ENCODE measurements at places on chromosomes 7 and 10. TPM values are rescaled to one million over a fixed set of nuclear protein-coding genes. Genes with fewer than 3 reads are reported as not detected.
A peak's percentile ranks its signal among the peaks of the same experiment; 100 is the strongest.

BTBD16 gene
- total RNA-seq, result not detected

IKZF5 gene
- total RNA-seq, result 24.0 TPM

LIPJ gene
- 0.39 TPM for total RNA-seq

UTF1 gene
- not detected for total RNA-seq

SAMD9 gene
- 39.2 TPM for total RNA-seq

KIAA1549 gene
- 0.36 TPM for total RNA-seq

CNNM1 gene
- not detected for total RNA-seq

ARL3 gene
- 6.3 TPM for total RNA-seq

MBLAC1 gene
- total RNA-seq, result 4.5 TPM

REEP3 gene
- 8.1 TPM for total RNA-seq

FAM20C gene
- total RNA-seq, result 0.54 TPM

STOX1 gene
- total RNA-seq, result 0.57 TPM

DENND2A gene
- total RNA-seq, result not detected

MNX1 gene
- not detected for total RNA-seq

GRCh38 chr10:75288140-75288711 lies 52.5 kb upstream of the COMTD1 start:
- DNase-seq, result no peak

DNA sequence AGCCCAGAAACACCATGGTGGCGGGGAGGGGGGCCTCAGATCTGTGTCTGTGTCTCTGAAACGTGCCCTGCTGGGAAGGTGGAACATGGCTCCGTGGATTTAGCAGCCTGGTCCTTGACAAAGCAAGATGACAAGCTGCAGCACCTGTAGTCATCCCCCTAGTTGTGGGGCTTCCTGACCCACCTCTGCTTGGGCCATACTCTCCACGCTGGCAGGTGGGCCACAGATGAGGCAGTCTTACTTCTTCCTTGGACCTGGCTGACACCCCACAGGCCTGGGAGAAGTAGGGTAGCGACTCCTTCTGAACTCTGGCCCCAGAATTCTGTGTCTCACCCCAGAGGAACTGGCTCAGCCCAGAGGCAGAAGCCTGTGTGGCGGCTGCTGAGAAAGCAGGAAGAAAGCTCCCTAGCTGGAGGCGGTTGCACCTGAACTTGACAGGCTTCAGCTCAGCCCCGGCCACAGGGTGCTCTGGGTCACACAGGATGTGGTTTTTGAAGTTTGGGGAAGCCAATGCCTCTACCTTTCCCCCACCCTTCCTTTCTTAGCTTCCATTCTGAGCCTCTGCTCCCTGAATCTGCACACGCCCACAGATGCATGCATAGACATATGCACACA lies 113.9 kb downstream of the ABLIM1 start:
- DNase-seq, result peak; percentile 82

DNA sequence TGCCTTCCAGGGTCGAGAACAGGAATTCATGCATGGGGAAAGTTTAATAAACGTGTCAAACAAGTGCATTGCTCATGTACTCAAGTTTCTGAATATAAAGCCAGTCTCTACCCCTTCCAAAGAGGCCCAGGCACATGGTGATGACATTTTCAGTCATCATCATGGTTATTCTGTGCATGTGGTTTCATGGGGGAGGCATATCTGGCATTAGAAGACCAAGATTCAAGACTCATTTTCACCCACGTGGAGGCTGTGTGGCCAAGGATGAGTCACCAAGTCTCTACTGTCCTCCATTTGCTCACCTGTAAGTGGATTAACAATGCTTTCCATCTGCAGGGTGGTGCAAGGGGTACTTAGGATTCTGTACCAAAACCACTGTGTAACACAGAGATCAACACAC lies 34.0 kb upstream of the CNPY1 start:
- no peak for DNase-seq

DNA sequence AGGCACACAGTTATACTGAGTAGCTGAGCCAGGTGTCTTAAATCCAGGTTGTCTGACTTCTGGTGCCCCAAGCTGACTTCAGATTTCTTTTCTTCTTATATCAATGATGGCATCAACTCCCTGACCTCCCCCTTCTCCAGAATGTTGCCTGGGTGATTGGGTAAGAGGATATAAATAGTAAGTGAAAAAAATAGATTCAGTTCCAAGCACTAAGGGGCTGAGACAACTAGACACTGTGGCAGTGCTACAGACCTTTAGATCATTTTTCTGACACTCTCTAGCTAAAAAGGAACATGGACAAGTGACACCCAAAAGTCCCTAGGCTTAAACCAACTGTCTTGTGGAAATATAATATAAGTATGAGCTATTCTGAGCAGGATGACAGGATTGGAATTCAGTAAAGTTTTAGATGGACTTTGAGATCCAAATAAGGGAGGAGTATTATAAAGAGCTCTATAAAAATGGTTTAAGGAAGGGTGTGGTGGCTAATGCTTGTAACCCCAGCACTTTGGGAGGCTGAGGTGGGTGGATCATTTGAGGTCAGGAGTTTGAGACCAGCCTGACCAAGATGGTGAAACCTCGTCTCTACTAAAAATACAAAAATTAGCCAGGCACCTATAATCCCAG lies 589.1 kb upstream of the GALNT17 start:
- DNase-seq, result no peak

- no peak for DNase-seq
These were observed 340.7 kb upstream of the CELF2 start for GRCh38 chr10:10676972-10677371.

GRCh38 chr10:50395851-50396250 lies 144.5 kb upstream of the ASAH2 start:
- DNase-seq, result no peak

GRCh38 chr10:73647211-73647874 lies 6.1 kb upstream of the MYOZ1 start:
- DNase-seq, result peak; percentile 44

DNA sequence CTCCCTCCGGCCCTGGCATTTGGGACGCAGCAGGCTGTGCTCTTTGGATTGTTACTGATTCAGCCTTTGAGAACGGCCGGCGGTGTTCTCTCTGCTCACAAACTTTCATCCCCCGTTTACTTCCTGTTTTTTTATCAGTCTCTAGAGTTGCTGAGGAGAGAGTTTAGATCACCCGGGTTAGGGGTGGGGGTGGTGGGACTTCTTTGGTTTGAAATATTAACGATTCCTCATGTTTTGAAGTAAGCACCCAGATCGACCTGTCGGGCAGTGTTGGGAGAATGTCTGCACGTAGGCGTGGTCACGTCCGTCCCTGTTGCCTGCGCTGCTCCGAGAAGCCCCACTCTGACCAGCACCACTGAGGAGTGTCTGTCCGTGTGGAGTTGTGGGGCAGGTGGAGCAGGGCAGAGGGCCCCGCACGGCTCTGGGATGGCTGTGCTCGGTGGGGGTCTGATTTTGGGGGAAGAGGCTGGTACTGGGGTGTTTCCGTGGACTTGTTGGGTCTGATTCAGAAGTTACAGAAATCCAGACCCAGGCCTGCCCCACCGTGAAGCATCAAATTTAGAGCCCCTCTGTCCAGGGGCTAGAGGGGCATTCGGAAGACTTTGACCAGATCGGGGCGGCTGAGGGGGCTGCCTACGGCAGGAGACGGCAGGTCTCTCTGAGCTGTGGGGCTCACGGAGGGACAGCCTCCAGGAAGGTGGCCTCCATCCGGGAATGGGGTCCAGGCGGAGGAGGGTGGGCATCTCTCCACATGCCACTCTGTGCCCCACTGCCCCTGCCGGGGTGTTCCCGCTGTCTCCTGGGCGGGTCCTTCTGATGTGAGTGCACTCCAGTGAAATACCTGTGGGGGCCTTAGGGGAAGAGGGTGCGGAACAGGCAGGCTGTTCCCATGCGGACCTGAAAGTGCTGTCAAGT lies 7.4 kb downstream of the INPP5A start:
- peak; percentile 72 for DNase-seq

DNA sequence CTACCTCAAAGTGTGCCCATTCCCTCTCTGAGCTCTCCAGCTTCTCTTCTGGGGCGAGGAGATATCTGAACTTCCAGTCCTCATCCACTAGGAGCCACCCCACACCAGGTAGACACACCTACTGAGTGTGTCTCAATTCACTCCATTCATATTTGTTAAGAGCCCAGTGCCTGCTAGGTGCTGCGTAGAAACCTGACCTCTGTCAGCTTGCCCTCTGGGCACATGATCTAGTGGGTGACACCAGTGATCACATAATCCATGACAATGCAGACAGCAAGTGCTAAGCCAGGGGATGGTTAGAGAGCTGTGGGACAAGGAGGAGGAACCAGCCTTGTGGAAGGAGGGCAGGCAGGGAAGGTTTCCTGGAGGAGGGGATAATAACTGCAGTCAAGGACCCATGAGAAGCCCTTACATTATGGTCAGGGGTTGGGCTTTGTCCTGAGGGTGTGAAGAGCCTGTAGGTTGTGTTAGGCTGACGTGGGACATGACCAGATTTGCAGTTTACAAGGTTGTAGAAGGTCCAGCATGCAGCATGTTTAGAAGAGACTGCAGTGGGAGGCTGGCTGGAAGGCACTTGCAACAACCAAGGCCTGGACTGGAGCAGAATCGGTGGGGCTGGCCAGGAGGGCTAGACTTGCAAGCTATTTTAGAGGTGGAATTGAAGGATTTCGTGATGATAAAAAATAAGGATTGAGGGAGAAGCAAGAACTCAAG lies 81.8 kb downstream of the COL13A1 start:
- DNase-seq, result no peak

- no peak for DNase-seq
These were observed 560.2 kb downstream of the TCERG1L start for GRCh38 chr10:130751106-130751840.

DNA sequence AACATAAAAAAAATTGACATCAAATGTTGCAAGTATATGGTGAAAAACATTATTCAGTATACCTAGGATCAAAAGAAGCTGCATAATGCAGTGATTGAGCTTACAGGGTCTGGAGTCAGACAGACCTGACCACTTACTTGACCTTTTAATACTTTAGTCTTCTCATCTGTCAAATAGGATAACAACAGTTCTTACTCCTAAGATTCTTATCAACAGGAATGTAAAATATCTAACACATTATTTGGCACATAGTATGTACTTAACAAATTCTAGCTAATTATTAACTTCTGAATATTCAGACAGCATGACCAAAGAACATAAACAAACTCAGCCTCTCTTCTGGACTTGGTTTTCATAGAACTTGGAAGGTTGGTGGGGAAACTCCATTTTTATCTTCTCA lies 45.6 kb upstream of the PIP4K2A start:
- no peak for DNase-seq

DNA sequence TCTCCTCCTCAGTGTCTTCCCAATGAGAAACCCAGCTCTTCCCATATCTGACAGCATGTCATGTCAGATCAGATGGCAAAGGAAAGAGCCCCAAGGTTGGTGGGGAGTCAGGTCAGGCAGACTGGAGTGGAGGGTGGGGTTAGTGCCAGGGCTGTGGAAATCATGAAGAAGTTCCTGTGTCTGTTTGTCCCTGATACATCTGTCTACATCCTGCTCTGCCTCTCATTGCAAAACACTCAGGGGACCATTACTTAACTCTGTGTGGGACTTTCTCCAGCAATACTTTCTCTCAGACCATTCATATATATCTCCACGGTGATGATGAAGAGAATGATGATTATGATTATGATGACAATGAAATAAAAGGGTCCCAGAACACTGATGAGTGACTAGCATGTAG lies 3.3 kb downstream of the PRRT4 start:
- no peak for DNase-seq

GRCh38 chr7:44967571-44968446 lies 11.0 kb downstream of the MYO1G start:
- DNase-seq, result no peak

DNA sequence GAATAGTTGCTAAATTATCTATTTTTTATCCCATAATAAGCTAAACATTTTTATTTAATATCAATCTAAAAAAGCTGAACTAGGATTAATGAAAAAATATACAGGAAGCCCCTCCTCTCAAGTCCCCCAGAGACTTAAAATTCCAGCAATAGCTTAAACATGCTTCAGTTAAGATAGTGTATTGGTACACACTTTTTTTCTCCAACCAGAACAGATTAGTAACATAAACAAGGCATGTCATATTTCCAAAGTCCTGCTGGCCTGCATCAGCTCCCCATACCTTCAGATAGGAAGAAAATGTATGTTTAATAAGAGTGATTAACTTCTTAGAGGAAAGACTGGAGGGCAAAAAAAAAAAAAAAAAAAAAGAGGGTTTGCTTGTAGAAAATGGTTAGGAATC lies 7.1 kb downstream of the TBX20 start:
- DNase-seq, result no peak

GRCh38 chr10:76324283-76324682 lies 892.9 kb downstream of the LRMDA start:
- DNase-seq, result no peak

GRCh38 chr7:24336461-24336860 lies 52.5 kb downstream of the NPY start:
- no peak for DNase-seq

GRCh38 chr10:132786884-132787494 lies 1.0 kb upstream of the NKX6-2 start:
- DNase-seq, result peak; percentile 28

GRCh38 chr7:27605283-27605682 lies 57.4 kb downstream of the HIBADH start:
- DNase-seq, result no peak

DNA sequence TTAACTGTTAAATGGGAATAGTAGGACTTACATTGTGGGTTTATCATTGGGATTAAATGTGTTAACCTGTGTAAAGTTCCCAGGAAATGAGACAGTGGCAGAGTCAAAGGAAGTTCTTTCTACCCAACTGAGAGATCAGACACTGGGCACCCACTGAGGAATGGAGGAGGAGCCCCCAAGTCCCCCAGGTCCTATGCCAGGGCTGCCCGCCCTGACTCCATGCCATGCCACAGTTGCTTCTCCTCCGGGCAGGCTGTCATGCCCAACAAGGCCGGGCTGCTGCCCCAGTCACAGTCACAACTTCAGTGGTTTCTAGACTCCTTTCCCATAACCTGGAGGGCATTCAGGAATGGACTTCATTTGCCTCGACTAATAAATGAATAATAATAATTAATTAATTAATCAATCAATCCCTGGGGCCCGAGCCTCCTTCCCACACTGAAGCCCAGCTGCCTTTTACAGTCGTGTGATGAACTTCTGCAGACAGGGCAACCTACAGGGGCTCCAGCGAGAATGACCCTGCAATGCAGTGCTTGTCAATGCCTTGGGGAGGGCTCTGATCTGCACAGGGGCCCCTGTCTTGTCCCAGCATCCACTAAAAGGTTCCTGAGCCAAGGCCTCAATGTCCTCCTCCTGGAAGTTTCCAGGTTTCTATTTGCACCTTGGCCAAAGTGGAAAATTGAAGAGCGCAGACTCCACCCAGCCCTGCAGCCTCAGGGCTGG lies 32.4 kb downstream of the DRGX start:
- DNase-seq, result no peak

- DNase-seq, result no peak
These were observed 23.9 kb upstream of the CCAR1 start for GRCh38 chr10:68697106-68697505.

DNA sequence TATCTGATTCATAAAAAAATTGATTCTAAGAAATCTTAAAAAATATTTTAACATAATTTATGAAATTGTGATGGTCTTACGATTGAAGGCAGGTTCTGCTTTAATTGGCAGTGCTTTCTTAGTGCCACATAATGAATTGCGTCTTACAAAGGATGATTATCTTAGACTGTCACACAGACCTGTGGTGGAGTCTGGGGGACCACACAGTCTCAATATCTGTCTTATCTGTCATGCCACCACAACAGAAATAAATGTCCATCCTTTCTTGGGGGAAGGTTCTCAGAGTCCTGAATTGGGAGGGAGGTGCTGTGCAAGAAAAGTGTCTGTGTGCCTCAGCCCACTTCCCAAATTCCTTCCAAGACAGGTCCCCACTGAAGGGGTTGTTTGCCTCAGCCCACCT lies 34.0 kb downstream of the ZDHHC6 start:
- no peak for DNase-seq

GRCh38 chr7:73900286-73900685 lies 39.3 kb downstream of the TMEM270 start:
- DNase-seq, result no peak

- peak; percentile 51 for DNase-seq
These were observed 100.6 kb downstream of the LRRC4 start for GRCh38 chr7:127930341-127931328.

Data from B cell (primary cell).